Stimulated activated CD8-positive, alpha-beta memory T cell treated with anti-CD3 and anti-CD28 coated beads, Interleukin-2, amount 100 ng/mL, for 1 hour (primary cell): ENCODE measurements at places on chromosomes 2 and 18.

DNA sequence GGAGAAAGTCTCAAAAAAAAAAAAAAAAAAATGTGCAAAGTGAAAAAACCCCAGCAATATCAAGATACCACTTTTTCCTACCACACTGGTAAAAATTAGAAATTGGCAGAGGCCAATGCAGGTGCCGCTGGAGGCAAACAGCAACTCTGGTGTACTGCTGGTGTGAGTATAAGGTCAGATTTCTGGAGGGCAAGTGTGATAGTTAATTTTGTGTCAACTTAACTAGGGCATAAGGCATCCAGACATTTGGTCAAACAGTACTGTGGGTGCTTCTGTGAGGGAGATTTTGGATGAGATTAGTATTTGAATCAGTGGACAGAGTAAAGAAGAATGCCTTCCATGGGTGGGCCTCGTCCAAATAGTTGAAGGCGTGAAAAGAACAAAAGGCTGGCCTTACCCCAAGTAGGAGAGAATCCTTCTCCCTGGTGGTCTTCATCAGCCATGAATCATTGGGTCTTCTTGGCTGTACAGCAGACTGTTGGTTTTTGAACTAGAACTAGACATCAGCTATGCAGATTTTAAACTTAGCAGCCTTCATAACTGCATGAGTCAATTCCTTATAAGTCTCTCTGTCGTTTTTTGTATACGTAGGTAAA is 52.8 kb upstream of the FHL2 start:
- DNase-seq, result no peak

GRCh38 chr2:230592775-230593174 is 119.9 kb upstream of the CAB39 start:
- no peak for DNase-seq

DNA sequence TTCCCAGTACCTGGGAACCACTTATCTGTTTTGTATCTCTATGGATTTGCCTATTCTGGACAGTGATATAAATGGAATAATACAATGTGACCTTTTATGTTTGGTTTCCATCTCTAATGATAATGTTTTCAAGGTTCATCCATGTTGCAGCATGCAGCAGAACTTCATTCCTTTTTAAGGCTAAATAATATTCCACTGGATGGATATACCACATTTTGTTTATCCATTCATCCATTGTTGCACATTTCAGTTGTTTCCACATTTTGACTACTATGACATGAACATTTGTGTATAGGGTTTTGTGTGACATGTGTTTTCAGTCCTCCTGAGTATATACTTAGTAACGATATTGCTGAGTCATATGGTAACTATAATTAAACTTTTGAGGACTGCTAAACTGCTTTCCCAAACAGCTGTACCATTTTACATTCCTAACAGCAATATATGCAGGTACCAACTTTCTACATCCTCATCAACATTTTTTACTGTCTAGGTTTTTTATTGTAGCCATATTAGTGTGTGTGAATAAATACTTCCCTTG is 17.7 kb upstream of the MARCHF7 start:
- no peak for DNase-seq

GRCh38 chr2:178315078-178315477 is 120.8 kb downstream of the OSBPL6 start:
- DNase-seq, result no peak

DNA sequence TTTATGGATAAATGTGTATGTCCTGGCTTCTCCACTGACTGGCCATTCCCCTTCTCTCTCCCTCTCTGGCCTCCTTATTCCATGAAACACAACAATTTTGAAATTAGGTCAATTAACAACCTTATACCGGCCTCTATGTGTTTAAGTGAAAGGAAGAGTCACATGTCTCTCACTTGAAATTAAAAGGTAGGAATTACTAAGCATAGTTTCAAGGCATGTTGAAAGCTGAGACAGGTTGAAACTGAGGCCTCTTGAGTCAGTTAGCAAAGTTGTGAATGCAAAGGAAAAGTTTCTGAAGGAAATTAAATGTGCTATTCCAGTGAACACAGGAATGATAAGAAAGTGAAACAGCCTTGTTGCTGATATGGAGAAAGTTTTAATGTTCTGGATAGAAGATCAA is 69.7 kb downstream of the ADAM23 start:
- DNase-seq, result no peak

GRCh38 chr2:108998911-108999310 is 9.9 kb upstream of the EDAR start:
- DNase-seq, result no peak

GRCh38 chr2:50345701-50346591 is 686.0 kb downstream of the NRXN1 start:
- DNase-seq, result no peak

DNA sequence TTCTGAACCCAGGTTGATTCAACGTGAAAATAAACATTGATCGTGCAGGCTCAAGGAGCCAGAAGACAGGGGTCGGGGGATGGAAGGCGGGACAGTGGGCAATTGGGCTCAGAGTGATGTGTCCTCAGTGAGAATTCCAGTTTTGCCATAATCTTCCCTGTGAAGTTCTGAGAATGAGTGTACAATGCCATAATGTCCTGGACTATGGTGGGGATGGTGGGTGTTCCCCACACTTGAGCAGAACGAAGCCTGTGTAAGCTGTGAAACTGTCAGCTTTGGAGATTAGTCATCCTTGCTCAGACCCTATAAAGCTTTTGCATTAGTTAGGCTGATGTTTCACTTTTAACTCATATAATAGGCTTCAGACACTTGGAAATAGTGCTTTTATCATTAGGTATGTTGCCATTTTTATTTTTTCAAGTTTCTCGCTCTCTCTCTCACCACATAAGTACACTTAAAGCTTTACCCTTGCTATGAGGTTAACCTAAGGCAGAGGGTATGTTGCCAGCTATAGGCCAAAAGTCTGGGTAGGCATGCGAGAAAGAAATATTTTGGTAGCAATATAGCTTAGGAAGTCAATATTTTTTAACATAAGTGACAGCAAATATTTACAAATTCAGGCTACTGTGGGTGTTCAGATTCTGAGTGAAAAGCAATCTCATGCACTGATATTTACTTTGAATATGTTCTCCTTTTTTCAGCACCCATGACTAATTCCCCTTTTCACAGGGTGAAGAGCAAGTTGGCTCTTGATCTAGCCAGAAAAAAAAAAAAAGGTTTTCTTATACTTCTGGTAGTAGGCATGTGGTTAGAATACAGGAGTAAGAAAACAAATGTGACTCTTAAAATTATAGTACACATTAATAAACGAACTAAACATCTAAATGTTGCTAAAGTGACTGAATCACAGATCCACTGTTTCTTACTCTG is 47.2 kb downstream of the CDC42EP3 start:
- DNase-seq, result no peak

DNA sequence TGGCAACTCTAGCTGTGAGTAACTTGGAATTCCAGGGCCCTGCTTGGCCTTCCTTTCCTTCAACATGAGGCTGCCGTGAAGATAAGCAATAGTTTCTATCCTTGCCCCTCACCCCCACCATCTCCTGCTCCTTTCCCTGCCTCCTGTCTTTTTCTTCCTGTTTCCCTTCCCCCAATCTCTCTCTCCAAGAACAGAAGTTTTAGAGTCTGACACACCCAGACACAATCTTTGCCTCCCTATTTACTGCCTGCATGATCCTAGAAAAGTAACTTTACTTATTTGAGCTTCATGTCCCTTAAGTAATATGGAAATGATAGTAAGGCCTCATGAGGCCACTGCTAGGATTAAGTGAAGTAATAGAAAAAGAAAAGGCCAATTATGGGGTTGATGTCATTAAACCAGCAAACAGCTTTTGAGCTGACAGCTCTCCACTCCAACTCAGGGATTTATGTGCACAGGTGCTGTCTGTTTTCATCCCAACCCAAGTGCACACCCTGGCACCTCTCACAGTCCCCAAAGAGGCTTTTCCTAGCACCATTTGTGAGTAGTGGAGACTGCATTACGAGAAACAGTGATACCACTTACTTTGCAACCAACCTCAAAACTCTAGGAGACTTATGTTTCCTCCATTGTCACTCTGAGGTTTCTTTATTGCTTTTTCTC is 123.7 kb upstream of the SIX3 start:
- no peak for DNase-seq

DNA sequence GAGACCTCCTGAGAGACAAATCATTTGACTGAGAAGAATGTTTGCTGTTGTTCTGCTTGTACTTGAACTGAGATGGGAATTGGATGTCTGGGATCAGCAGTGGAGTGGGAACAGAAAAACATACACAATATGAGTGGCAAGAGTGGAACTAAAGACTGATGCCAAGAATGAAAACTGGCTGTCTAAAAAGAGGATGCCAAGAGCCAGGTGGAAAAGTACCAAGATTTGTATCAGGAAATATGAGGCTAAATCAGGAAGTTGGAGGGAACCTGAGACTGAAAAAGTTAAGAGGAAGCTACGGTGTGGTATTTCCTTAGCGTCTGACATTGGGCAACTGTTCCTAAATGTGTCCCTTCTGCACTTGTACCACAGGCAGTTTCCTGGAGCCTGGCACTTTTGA is 440.9 kb upstream of the CELF4 start:
- DNase-seq, result no peak

DNA sequence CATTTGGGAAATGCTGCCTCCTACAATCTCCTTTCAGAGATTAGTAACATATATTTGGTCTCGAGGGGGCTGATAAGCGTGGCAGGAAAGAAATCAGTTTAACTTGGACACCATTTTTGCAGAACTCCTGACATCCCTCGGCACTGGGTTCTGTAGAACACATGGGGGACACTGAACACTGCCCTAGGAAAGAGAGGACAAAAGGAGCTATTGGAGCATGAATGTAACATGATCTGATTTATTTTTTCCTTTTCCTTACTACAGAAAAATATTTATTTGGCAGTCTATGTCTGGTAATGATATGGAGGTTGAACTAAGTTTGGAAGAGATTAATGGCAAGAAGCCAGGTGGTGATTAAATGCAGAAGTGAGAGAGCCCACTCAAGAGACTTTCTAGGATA is 153.8 kb downstream of the AFF3 start:
- DNase-seq, result no peak

DNA sequence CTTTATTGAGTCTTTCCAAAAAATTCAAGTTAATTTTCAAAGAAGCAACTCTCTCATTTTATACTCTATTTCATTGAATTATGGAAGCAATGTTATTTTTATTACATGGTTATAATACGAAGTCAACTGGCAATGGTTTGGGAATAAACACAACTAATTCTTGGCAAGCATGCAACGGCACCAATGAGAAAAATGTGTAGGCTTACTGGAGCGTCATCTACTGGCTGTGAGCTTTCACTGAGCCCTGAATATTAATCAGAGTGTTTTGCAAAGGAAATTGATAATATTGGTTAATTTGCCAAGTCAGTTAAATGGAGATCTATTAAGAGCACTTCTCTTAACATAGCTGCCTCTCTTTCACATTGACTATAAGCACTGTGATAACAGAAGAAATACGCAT is 163.9 kb downstream of the IKZF2 start:
- DNase-seq, result no peak

DNA sequence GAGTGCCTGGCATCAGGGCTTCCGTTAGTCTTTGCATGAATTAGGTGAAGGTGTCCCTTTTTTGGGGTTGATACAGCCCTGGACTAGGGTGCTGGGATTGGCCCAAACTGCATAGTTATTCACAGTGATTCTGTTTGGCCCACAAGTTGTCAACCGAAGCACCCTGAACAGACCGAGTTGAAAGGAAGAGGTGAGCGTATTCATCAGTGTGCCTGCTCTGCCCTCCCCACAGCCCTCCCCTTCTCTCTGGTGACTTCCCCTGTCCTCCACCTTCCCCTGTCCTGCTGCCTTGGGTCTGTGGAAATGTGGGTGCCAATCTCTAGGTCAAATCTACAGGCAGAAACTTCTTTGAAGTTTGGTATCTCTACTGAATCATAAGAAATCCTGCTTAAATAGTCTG is 330.5 kb downstream of the DYSF start:
- no peak for DNase-seq

- DNase-seq, result no peak
Measured at GRCh38 chr2:146523196-146523595, 1321.6 kb upstream of the ACVR2A start.

DNA sequence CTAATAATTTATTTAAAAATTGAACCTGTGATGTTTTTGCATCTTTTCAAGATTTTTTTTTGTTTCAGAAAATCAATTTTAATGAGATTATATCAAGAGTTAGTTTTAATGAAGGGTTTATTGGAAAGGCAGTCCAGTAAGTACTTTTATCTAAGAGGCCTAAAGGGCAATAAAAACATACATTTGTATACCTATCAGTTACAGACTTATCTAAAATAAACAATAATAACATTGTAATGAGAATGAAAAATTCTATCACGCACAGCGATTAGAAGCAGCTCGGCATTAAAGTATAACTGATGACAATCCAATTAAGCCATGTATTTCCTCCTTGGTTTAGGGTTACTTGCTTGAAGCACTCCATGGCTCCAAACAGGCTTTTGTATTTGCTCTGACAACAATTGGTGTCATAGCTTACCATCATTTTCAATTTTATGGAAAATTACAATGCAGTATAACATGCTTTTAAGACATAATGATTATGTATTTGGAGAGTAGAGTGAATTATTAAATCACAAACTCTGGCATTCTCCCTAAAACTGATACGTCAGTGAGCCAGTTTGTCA is 629.4 kb downstream of the TSN start:
- DNase-seq, result no peak

DNA sequence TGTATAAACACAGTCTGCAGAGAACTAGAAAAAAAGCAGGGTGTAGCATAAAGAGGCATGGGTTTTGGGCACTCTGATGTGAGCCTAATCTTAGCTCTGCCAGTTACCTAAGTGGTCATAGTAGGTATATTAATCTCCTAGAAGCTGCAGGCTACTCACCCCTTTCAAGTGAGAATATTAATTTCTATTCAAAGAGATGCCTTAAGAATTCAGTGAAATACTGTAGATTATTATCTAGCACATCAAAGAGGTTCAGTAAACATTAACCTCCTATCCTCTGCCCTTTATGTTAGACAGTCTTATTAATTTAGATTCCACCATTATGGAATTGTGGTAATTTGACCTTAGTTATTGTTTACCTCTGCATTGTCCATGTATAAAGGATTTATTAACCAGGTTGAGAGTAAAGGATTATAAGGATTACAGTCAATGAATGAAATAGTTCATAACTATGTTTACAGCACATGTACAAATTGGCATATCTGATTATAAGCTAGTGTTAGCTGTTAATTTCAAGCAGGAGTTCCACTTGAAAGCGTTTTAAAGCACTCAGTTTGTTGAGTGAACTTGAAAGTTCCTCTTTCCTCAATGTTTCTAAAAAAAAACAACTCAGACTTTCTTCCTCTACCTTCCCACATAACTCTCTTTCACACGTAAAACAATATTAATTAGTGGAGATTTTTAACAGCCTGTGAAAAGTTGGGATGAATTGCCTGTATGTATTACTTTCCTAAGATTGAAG is 150.6 kb upstream of the EPC2 start:
- DNase-seq, result no peak

GRCh38 chr18:76395609-76396008 is 99.4 kb downstream of the ZNF516 start:
- no peak for DNase-seq

- no peak for DNase-seq
Measured at GRCh38 chr2:49004036-49004626, 150.2 kb downstream of the FSHR start.

- DNase-seq, result no peak
Measured at GRCh38 chr2:45269149-45269793, 260.0 kb upstream of the SIX2 start.
